ENCODE measurements at places on chromosomes 12 and 14.

DNA sequence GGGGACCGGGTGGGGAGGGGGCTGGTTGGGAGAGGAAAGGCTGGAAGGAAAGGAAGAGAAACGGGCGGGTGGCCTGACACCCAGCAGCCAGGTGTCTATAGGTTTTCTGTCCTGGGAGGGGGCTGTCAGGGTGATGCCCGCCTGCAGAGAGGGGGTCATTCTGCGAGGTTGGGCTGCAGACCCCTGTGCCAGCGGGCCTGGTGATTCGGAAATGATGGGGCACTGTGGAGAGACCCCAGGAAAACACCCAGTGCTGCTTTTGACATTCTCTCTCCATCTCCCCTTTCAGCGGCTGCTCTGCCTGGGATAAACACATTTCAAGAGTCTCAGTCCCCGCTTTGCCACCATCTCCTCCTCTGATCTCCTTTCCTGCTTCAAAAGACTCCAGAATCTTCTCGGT, 168.5 kb upstream of the RTL1 start:
- DNase-seq: no peak

DNA sequence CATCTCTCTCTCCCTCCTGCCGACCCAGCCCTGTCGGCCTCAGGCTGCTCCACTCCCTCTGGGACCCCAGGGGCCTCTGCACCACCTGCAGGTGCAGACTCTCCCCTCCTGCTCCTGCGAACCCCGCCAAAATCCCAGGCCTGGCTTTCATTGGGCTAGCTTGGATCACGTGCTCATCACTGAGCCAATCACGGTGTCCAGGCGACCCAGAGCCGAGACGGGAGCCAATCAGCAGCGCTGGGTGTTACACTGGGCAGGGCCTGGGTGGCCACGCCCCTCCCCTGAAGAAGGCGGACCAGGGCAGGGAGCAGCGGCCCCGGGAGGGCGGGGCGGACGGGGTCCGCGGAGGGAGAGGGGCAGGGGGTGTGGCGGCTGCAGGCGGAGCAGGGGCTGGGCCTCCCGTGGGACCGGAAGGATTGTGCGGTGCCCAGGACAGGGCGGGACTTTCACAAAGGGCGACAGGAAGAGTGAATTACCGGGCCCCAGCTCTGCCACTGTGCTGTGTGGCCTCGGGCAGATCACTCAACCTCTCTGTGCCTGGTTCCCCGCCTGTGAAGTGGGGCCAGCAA, 66.6 kb upstream of the FBRSL1 start:
- no peak for DNase-seq

DNA sequence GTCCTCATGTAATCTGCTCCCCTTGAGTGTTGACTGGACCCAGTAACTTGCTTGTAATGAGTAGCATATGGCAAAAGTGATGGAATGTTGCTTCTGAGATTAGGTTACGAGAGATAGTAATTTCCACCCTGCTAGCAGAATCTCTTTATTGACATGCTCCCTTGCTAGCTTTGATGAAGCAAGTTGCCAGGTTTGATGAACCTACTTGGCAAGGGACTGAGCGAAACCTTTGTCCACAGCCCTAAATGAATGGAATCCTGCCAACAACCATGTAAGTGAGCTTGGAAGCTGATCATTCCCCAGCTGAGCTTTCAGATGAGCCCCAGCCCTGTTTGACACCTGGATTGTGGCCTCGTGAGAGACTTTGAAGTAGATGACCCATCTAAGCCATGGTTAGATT, 120.8 kb upstream of the PLXNC1 start:
- DNase-seq: no peak

DNA sequence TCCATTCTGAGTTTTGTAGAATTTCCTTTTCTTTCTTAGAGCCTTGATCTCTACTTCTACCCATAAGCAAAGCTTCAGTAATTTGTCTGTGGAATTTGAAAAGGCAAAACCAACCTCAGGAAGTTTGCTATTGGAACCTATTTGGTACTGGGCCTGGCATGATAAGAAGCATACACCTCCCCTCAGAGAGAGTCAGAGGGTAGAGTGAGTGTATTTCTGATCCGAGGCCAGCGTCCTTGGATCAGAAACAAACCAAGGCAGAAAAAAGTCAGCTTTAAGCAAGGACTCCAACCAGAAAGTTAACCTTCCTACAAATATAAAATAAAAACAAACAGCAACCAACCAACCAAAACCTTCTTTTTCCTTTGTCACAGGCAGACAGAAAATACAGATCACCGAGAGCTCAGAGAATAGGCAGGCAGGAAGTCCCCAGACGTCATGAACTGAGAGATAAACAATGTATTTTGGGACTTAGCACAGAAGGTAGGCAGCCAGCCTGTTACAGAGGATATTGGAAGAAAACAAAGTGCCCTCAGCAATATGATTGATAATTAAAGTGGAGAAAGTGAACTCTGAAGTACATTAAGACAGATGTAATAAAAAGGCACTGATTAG, 141.5 kb downstream of the NEDD1 start:
- DNase-seq: no peak

- DNase-seq: no peak
Measured at GRCh38 chr14:104795781-104796686, 486 bp upstream of the AKT1 start.

DNA sequence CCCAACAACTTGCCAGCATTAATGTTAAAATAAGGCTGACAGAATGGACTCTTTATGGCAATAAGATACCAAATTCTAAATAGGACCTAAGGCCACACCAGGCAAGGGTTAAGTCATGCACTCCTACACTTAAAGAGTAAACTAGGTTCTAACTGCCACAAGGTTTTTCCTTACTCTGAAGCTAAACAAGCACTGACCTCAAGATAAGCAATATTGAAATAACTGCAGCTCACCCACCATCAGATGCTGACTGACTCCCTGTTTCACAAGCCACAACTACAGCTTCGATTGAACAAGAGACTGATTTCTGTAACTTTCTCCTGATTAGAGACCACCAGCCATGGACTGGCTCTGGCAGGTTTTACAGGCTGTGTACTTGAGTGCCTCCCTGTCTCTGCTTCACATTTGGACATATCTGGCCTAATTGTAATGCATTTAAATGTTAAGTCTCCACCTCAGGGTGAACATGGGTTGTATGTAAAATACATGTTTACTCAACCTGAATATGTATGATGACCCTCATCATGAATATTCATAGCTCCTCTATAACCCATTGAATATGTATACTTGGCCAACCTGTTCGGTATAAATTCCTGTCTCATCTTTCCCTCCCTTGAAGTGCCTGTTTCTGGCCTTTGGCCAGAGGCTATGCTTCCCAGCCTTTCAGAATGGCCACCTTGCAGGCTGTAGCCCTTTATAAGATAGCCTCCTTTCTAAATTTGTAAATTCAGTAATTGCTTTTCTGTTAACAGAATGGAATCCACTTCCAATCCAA, 70.5 kb upstream of the DAAM1 start:
- DNase-seq: no peak

- no peak for DNase-seq
Measured at GRCh38 chr14:61636291-61636690, 59.0 kb upstream of the HIF1A start.

GRCh38 chr12:64610079-64610659, at the start of gene RASSF3:
TSS of gene RASSF3 (plus strand) at chr12:64610495. CDS start at chr12:64610633, 138 bp downstream.
- DNase-seq: peak; percentile 39

- no peak for DNase-seq
Measured at GRCh38 chr12:4044101-4044500, 170.9 kb upstream of the PARP11 start.

- DNase-seq: no peak
Measured at GRCh38 chr14:61225344-61225743, 55.8 kb downstream of the TMEM30B start.

DNA sequence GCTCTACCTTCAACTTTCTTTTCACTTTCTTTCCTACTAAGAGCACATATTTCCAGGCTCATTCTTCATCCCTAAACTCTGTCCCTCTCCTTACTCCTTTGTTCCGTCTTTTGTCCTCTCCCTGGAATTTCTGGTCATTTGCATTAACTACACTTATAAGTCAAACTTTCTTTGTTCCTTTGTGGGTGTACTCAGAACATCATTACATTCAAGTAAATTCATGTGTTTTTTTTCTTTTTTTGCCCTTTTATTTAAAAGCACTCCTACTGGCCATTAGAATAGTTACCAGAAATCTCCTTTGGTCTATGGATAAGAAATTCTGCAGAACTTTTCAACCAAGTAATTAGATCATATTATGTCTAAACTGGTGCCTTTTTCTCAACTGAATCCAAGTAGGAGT, 802.6 kb downstream of the DIO2 start:
- DNase-seq: no peak

DNA sequence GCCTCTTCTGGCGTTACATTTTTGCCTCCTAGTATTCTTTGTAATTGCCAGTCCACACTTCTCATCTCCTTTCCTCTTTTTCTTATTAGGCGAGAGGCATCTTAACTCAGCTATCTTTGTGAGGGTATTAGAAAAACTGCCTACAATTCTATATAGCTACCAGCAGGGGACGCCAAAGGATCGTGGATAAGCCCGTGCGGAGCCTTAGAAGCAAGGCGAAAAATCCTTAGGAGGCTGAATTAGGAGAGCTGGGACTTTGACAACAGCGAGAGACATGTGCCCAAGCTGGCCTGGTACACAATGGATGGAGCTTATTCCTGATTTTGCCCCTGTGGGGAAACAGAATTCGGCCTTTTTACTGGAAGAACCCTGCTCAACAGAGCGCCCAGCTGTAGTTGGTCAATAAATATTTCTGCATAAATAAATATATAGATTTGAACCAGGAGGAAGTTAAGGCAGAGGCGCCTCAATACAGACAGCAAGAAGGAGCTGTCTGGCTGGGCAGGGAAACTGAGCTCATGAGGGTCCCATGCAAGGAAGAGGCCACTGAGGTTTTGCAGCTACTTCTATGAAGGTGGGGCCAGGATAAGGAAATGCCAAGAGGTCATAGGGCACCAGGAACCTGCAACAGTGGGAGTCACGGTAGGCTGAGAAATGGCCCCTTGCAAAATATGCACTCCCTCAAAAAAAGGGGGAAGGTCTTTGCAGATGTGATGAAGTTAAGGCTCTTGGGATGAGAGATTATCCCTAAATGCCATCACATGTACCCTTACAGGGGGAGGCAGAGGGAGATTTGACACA, 14.6 kb upstream of the RBM19 start:
- peak; percentile 73 for DNase-seq

GRCh38 chr14:60840313-60840712, 105.8 kb downstream of the MNAT1 start:
- no peak for DNase-seq

GRCh38 chr12:124603831-124604251, 36.4 kb upstream of the NCOR2 start:
- no peak for DNase-seq

DNA sequence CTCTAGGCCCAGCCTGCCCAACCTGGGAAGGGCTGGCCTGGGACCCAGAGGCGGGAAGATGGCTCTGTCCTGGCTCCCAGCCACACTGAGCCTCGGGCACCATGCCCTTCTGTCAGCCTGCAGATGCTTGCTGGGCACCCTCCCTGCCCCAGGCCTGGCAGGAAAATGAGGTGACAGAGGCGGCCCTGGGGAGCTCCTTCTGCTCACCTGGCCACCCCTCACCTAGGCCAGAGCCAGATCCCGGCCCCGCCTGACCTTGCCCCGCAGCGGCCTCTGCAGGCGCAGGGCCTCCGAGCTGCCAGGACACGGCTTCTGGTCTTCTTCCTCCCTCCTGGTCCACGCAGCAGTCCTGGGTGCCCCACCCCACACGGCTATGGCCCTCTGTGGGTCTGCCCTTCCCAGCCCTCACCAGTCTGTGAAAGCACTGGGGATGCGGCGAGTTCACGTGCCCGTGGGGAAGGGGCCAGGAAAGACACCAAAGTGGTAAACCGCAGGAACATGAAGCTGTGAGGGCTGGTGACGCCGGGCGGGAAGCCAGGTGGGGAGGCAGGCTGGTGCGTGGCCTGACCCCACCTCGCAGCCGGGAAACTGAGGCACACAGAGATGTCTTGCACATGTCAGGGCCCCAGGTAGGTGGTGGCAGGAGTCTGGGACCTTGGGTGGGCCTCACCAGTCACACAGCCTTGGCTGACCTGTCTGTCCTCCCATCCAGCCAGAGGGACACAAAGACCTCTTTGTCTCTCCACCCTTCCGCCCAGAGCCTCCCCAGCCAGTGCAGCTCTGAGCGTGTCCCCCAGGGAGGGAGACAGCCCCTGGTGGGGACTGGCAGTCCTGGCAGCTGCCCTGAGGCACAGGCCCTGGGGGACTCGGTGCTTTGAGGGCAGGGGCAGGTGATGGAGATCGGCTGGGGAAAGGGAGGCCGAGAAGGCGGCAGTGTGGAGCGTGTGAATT, 12.8 kb downstream of the BAG5 start:
- DNase-seq: peak; percentile 90

DNA sequence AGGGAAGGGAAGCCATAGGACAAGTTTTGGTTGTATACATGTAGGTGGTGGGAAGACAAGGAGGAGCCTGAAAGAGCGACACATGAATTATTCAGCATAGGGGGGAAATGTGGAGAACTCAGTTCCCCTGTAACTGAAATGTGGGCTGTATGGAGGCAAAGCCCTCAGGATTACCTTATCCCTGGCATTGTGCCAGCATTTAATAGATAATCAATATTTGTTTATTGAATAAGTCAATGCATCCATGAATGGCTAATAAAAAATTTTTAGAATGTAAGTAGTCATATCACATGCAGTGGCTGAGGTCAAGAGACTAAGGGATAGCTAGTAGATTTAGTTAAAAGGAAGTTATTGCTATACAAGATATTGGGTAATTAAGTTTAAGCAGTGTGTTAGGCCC, 232.4 kb downstream of the SNAPC1 start:
- DNase-seq: no peak

DNA sequence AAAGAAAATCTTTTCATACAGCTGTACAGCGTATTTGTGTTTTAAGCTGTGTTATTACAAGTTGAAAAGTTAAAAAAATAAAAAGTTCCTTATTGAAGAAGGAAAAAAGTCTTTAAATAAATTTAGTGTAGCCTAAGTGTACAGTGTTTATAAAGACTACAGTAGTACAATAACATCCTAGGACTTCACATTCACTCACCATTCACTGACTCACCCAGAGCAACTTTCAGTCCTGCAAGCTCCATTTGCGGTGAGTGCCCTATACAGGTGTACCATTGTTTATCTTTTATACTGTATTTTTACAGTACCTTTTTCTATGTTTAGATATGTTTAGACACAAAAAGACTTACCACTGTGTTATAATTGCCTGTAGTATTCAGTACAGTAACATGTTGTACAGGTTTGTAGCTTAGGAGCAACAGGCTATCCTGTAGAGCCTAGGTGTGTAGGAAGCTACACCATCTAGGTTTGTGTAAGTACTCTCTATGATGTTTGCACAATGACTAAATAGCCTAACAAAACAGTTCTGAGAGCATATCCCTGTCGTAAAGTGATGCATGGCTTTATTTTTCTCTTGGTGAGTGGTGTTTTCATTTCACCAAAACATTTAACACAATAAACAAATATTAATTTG, 275.2 kb downstream of the DACT1 start:
- no peak for DNase-seq

GRCh38 chr14:74893614-74894091, 11.9 kb downstream of the DLST start:
- no peak for DNase-seq

GRCh38 chr14:87049950-87050349, 943.0 kb downstream of the GALC start:
- DNase-seq: no peak

- DNase-seq: no peak
Measured at GRCh38 chr12:13093191-13093847, 10.1 kb downstream of the GSG1 start.

All from putamen (tissue), 1 donor.